Astrocyte (in vitro differentiated cells and primary cell): ENCODE measurements at places on chromosomes 4 and X. TPM values are rescaled to one million over a fixed set of nuclear protein-coding genes. Genes with fewer than 3 reads are reported as not detected.

GRCh38 chr4:83046693-83047473 is 11.9 kb downstream of the COPS4 start:
- DNase-seq: no peak

DNA sequence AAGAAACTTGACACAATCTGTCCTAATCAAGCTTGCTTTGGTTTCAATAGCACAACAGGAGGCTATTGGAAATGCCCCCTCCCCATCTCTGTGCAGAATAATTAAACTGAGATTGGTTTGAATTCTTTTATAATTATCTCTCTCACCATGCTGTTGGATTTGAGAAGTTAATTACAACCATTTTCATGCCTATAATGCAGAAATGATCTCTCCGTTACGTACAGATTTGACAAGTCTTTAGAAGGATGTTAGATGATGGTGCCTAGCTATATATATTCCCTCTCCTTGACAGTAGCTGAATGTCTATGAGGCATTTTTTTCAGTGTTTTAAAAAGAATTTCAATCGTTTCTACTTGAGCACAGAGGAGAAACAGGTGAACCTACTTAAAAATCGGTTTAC is 488.4 kb upstream of the TECRL start:
- no peak for DNase-seq

- DNase-seq: no peak
Observed at GRCh38 chr4:155270671-155271070, 62.2 kb downstream of the NPY2R start.

DNA sequence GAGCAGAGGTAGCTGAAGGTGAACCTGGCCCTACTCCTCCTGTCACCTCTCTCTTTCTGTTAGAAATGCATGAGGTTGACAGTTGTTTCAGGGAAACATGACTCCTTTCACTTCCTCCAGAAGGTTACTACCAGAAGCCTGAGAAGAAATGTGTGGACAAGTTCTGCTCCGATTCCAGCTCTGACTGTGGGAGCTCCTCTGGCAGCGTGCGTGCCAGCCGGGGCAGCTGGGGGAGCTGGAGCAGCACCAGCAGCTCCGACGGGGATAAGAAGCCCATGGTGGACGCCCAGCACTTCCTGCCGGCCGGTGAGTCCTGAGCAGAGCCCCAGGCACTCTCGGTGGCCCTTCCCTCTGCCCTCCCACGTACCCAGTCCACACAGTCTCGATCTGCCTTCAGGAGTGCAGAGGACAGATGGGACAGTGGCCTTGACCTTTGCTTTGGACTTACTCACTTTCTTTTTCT is 61.3 kb upstream of the TLR2 start:
- DNase-seq: no peak

DNA sequence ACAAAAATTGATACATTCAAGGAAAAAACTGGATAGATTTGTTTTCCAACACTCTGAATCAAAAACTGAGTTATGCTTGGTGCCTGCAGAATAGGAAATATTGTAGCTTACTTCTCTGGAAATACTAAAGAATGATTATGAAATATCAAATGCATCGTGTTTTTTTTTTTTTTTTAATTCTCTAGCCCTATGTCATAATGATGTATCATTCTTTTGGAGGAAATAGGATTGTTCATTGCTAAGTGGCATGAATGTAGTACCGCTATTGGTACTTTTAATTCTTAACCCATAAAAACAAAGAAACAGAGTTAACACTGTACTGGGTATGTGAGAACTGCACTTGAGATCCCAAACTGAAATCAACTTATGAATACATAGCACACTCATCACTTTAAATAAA is 7.6 kb upstream of the FAM200B start:
- no peak for DNase-seq

- no peak for DNase-seq
Observed at GRCh38 chr4:128376303-128376702, 88.7 kb upstream of the PGRMC2 start.

GRCh38 chrX:128020701-128021100 is 31.5 kb downstream of the ACTRT1 start:
- DNase-seq: peak; percentile 22

GRCh38 chrX:68826113-68826980 is 2.5 kb upstream of the EFNB1 start:
- DNase-seq: no peak

GRCh38 chr4:98617358-98618047 is 40.9 kb downstream of the TSPAN5 start:
- no peak for DNase-seq

- DNase-seq: peak; percentile 79
Observed at GRCh38 chr4:136650541-136651277, 881.6 kb downstream of the PCDH18 start.

DNA sequence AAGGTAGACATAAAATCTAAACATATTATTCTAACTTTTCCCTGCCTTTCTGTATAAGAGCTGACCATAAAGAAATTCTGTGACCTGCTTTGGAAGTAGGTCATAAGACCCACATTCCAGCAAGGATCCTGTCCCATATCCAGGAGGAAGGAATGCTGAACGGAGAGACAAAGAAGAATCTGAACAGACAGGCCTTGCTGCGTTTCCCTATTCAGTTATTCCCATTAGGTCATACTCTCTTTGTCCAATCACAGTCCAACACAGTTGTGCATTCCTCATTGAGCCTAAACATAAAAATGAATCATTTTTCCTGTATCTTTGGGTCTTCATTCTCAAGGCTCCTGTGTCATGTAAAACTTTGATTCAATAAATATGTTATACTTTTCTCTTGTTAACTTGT is 287.6 kb upstream of the TAPT1 start:
- DNase-seq: peak; percentile 20

DNA sequence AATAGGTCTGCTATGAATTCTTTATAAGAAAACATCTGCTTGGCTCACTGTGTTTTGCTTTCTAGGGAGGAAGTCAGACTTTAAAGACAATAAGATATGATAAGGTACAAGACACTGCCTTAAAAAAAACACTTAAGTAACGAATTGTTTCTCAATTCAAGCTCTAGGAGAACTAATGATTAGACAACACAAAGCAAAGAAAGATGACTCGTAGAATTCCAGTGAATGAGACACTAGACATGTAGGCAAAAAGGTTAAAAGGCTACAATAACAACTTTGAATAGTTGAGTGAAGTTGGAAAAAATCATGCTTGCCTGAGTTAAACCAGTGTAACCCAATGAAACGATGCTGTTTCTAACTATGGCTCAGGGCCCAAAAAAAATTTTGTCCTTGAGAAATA is 344.4 kb upstream of the ACTRT1 start:
- no peak for DNase-seq

DNA sequence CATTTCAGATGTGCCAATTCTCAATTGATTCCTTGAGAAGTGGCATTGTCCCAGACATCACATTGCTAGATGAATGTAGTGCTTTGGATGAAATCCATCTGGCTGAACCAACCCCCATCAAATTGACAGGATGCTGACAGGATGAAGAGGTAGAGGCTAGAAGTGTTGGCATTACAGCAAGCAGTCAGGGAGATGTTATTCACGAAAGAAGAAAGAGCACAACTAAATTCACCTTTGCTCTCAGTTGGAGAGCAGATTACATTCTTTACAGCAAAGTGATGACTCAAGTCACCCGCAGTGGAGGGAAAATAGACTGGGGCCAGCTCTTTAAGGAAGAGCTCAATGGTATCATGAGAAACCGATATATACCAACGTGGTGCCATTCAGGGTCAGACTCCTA is 259.6 kb downstream of the C4orf33 start:
- DNase-seq: peak; percentile 28

DNA sequence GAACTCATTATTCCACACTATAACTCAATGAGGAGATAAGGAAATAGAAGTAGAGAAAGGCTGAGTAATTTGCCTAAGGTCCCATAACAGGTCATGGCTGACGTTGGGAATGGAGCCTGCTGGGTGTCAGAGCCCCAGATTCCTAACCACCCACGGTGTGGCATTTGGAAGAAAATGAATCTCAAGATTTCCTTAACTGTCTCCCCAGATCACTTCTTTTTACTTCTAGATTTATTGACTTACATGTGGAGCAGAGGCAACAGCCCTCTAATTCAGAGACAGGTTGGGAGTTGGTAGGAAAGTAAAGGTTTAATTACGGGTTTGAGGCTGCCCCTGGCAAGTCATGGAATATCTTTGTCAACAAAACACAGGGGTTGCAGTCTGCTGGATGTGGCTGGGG is 134.0 kb downstream of the ARHGAP10 start:
- peak; percentile 61 for DNase-seq

DNA sequence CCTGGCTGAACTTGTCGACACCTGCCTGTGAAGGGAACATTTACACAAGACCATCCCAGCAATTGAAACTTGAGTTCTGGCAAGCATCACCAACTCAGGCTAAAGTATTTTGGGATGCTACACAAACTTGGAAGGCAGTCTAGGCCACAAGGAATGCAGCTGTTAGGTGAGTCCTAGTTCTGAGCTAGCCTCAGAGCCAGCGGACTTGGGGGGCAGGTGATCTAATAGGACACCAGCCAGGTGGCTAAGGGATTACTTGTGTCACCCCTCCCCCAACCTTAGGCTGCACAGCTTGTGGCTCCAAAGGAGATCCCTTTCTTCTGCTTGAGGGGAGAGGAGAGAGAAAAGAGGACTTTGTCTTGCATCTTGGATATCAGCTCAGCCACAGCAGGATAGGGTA is 62.3 kb upstream of the DKK2 start:
- no peak for DNase-seq

- no peak for DNase-seq
Observed at GRCh38 chr4:98643755-98644154, 14.7 kb downstream of the TSPAN5 start.

DNA sequence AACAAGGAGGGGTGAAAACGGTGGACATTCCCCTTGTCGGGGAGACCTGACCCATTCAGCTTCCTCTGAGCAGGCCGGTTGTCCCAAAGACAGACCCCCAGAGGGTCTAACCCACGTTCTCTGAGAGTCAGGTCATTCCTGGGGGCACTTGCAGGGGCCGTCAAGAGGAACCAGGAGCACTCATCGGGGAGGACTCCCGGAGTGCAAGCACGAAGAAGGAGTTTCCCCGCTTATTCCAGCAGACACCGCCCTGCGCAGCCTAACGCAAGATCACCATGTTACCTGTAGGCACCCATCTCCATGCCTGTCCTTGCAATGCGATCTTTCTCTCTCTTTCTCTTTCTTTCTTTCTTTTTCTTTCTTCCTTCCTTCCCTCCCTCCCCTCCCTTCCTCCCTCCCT is 154.2 kb downstream of the SHOX start:
- DNase-seq: no peak

DNA sequence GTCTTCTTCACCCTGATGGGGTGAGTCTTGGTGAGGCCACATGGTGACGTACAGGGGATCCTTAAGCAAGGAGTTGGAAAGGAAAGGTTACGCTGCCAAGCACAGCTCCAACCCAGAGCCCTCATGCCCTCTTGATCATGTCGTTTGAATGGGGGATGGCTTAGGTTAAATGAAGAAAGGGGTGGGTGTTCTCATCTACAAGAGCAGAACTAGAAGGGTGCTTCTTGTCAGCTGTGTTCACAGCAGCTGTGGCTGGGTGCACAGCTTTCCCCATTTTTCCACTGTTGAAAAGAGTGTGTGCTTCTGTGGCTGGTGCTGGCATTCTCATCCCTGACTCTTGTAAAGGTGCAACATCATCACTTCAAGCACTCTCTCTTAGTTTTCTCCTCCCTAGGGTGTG is 15.5 kb upstream of the SCRG1 start:
- DNase-seq: no peak

DNA sequence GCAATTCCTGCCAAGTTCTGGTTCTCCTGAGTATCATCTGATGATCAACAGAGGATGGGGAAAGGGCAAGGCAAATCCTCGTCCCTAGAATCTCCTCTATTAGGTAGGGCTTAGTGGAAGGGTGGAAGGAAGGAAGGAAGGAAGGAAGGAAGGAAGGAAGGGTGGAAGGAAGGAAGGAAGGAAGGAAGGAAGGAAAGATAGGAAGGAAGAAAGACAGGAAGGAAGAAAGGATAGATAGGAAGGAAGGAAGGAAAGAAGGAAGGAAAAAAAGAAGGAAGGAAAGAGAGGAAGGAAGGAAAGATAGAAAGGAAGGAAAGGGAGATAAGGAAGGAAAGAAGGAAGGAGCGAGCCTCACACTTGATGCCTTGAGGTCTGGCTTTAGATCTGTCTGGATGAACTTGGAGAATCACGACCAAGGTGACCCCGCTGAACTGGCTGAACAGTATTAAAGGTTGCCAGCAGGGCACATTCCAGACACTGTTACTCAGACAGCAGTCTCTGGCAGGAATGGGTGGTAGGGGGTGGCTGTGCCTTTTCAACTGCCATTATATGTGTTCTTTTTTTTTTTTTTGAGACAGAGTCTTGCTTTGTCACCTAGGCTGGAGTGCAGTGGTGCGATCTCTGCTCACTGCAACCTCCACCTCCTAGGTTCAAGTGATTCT is 57.1 kb downstream of the MAP7D2 start:
- no peak for DNase-seq

DNA sequence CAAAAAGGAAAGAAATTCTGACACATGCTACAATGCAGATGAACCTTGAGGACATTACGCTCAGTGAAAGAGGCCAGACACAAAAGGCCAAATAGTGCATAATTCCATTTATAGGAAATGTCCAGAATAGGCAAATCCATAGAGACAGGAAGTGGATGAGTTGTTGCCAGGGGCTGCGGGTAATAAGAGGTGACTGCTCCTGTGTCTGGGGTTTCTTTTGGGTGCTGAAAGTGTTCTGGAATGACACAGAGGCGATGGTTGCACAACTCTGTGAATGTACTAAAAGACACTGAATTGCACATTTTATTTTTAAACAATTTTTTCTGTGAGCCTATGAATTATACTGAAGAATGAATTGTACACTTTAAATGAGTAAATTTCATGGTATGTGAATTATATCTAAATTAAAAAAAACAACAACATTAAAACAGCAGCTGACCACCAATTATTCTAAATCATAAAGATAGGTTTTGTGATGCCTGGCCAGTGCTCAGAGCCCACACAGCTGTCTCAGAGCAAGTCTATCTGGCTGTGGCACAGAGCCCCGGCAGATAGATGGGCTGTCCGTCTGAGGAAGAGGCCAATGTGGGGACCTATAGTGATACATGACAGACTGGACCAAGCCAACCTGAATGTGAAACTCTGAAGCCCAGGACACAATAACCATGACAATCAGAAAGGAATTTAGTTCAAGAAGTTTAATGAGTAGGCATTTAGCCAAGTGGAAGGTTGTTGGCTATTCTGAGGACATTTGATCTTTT is 23.5 kb upstream of the IRAK1 start:
- DNase-seq: peak; percentile 69

GIMD1 gene
- not detected in 2 replicates for total RNA-seq

CT47B1 gene
- not detected in 2 replicates for total RNA-seq

REPS2 gene
- 1.2 and 1.3 TPM in 2 replicates for total RNA-seq

EREG gene
- total RNA-seq: 0.14 and 0.30 TPM in 2 replicates

NLGN3 gene
- total RNA-seq: 0.84 and 0.93 TPM in 2 replicates

RGS12 gene
- total RNA-seq: 18.0 and 21.9 TPM in 2 replicates

MAGED4 gene
- total RNA-seq: 96.3 and 129 TPM in 2 replicates

WDR13 gene
- total RNA-seq: 63.4 and 65.4 TPM in 2 replicates
